HuH-7 (cell line): ENCODE measurements at places on chromosomes 12 and 14.
A peak's percentile ranks its signal among the peaks of the same experiment; 100 is the strongest.

GRCh38 chr14:71452987-71453386 is 479.2 kb upstream of the RGS6 start:
- DNase-seq, result no peak

GRCh38 chr12:68439368-68440045 is 107.3 kb upstream of the MDM1 start:
- no peak for DNase-seq

DNA sequence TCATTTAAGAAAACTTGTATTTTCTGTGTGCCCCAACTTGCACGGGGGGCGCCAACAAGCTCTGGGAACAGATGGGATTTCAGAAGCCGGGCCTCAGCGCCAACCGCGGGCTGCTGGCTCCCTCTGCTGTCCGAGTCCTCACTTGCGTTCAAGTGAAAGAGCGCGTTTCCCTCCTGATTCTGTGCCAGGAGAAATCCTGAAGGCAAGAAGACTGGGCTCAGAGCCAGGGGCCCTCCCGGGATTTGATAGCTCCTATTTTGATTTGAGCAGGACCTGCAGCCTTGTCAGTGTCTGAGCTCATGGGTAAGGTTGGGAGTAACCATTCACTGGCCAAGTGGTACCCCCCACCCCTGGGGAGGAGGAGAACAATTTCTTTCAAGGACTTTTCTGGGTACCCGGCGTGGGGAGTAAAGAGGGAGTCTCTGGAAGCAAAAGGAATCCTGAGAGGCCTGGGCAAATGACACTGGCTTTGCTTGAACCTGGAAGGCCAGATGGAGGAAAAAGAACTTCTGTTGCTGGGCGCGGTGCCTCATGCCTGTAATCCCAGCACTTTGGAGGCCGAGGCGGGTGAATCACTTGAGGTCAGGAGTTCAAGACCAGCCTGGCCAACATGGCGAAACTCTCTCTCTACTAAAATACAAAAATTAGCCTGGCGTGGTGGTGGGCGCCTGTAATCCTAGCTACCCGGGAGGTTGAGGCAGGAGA is 179.0 kb upstream of the RGS6 start:
- peak; percentile 55 for DNase-seq

DNA sequence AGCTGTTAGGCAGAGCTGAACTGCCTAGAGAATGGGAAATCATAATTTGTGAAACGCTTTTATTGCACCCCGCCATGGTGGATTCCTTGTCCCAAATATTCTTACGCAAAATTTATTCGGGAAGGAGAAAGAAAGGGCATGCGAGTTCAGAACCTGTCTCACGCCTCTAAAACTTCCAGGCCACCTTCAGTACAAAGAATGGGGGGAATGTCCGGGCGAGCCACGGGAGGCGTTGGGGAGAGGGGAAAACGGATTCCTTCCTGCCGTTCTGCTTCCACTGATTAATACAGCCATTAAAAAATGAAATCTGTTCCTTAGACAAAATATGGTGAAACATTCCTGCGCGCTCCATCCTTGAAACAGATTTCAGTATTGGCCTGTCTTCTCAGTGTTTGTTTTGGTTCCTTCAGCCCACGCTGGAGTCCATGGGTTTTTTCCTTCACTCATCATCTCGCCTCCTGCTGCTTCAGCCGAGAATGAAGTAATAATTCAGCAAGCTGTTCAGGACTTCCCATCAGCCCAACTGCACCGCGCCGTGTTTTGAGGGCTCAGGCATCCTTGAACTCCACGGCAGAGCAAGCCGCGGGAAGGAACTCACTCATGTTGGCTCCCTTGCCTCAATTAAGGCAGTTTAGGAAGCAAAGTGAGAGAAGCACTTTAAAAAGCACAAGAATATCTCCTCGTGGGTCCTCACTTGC is 47.7 kb upstream of the CDKN3 start:
- DNase-seq, result no peak

DNA sequence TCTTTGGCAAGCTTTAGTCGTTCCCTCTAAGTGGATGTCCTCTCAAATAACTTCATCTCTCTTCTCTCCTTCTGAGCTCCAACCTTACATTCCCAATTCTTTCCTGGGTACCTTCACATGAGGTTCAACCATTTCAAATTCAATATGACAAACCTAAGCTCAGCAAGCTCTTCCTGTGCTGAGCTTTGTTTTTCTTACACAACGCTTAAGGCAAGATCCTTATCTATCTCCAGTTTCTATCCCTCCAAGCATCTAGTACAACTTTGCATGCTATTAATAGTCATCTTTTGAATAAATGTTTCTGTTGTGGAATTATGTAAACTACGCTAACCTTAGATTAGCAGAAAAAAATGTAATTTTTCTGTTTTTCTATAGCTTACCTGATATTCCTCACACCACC is 63.7 kb upstream of the IFNG-AS1 start:
- DNase-seq, result no peak

- DNase-seq, result no peak
These were observed 40.6 kb downstream of the WSCD2 start for GRCh38 chr12:108169708-108170107.

DNA sequence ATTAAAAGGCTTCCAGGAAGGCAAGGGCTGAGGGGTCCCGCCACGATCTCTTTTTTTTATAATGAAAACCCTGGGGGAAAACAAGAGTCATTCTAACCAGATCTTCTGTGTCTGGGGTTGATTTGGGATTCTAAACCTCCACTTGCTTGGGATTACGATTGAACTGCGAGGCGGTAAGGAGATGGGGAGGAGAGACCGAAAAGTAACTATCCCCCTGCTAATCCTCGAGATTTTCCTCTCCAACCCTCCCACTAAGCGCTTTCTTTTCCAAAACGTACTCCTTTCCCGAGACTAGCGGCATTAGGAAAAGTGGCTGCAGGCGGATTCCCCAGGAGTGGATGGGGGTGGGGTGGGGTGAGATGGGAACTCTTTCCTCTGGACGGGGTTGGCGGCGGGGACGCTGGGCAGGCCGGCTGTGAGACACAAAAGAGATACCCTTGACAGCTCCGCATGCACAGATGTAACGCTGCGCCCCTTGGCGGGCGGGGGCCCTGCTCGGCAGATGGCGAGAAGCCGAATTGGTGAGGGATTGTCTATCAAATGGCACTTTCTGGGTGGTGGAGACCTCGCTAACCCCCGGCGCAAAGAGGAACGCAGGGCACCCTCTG is 830 bp upstream of the SRRM4 start:
- DNase-seq, result no peak

DNA sequence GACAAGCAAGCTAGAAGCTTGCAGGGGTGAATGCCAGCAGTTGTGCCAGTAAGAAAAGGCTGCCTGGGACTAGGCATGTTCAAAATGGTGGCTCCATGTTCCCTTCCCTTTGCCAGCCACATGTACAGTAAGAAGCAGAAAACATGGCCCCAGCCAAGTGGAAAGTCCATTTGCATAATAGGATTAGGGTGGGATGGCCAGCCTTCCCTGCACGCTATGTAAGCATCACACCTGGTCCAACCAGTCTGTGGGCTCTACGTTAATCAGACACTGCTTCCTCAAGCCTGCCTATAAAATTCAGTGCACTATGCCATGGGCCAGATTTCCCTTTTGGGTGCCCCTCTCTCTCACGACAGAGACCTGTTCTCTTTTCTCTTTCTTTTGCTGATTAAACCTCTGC is 288.4 kb downstream of the GXYLT1 start:
- DNase-seq, result no peak
